ENCODE measurements at places on chromosomes 1 and 21.

DNA sequence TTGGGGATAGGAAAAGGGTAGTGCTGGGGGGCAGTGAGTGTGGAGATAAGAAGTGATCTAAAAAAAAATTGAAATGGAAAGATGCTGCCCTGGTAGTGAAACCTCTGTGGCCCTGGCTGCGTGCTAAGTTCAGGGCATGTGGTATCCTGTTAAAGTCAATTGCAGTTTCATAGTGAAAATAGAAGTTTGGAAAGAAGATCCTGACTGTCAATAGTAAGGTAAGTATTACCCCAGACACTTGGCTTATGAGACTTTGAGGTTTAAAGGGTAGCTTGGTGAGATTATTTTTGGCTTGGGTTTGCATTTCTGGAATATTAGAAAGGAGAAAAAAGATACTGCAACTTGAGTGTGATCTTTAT, 6.8 kb downstream of the ARID1A start:
- DNase-seq, result no peak

GRCh38 chr21:40829791-40830190, 17.2 kb downstream of the DSCAM start:
- DNase-seq, result no peak

DNA sequence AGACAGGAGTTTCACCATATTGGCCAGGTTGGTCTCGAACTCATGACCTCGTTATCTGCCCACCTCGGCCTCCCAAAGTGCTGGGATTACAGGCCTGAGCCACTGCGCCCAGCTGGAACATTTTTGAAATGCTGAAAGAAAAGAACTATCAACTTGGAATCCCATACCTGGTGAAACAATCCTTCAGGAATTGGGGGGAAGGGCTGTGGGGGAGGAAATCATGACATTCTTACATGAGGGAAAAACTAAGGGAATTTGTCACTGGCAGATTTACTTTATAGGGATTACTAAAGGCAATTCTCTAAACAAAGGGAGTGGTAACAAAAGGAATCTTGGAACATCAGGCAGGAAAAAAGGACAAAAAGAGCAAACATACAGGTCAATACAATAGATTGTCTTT, 25.8 kb downstream of the NDUFS5 start:
- no peak for DNase-seq

GRCh38 chr1:203581841-203582240, 44.8 kb upstream of the ATP2B4 start:
- no peak for DNase-seq

GRCh38 chr1:78839704-78840277, 166.7 kb downstream of the ADGRL4 start:
- no peak for DNase-seq

All from type B pancreatic cell (in vitro differentiated cells).